NCI-H526 treated with DMSO at 0.1 percent for 48 hours (cell line): ENCODE measurements at places on chromosomes 7 and 10.

DNA sequence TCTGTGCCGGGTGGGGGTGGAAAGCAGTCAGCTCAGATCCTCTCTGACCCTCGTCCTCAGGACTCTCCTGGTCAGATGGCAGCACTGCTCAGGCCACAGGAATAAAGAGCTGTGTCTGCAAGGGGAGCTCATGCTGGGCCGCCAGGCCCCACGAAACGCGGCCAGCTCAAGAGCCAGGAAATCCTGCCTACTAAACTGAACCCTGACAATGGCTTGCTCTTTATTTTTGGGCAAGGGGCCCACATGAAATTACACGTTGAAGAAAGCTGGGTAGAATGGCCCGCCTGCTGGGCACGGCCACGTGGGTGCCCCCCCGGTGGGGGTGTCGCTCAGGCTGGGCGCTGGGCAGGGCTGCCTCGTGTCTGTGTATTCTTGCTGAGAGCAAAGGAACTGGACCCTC, 103.0 kb downstream of the ITIH5 start:
- no peak for DNase-seq

DNA sequence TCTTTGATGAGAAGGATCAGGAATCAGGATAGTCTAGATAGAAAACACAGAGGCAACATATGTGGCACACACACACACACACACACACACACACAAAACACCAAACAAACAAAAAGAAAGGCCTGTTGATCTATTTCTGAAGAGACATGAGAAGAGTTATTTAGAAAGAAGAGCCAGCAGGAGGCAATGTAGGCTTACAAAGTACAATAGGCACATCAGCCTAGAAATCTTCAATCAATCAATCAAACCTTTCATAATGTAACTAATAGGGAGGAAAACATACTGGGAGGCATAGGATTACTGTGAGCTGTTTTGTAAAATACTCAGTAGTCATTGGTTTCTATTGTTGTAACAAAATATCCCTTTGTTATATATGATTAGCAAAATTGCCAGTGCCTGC, 47.3 kb upstream of the TES start:
- no peak for DNase-seq

DNA sequence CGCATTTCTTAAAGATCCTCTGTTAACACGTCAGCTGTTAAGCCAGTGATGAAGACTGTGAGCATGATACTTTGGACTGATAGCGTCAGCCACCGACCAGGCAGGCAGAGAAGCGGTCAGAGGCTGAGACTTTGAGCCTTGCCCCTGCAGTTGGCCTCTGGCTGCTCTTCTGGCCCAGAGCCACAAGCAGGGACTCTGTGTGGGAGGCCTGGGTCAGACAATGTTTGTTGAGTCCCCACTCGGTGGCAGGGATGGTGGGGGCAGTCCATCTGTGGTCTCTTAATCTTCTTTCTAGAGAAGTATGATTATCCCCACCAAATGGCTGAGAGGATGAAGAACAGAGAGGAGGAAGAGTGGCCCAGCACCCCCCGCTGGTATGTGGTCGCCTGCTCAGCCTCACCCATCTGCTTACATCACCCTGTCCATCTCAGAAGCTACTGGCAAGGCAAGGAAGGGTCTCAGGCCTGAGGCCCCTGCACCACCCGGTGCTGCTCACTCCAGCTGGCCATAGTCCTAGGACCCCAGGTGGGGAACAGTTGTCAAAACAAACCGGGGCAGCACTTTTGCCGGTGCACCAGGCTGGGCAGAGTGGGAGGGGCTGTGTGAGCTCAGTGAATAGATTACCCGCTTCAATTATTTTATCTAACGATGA, 202.9 kb downstream of the GRID1 start:
- DNase-seq = no peak

DNA sequence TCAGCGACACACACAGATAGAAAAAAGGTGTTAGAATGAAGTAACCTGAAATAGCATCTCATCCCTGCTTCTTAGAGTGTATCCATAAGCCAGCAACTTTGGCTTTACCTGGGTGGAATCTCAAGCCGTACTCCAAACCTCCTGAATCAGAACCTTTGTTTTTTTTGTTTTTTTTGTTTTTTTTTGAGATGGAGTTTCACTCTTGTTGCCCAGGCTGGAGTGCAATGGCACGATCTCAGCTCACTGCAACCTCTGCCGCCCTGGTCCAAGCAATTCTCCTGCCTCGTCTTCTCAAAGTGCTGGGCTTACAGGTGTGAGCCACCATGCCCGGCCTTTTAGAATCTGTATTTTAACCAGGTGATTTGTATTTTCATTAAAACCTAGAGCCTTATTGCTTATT, 9.0 kb downstream of the NRBF2 start:
- DNase-seq = no peak

- no peak for DNase-seq
Measured at GRCh38 chr7:137655804-137656203, 191.0 kb downstream of the DGKI start.

DNA sequence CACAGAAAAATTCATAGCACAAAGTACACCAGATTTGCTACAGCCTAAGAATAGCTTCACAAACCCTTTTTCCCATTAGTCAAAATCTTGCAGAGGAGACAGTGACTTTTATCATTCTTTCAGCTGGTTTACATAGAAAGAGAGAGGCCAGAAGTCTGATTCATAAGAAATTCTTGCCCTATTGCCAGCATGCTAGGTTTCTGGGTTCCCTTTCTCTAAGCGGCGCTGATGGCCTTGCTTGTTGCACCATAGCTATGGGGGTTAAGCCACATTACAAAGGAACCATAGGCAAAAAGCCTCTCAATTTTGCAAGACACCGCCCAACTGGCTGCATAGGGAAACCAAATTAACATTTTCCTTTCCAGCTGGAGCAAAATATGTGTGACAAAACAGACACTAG, 87.4 kb downstream of the ZNF467 start:
- no peak for DNase-seq

- peak; percentile 84 for DNase-seq
Measured at GRCh38 chr7:37448636-37449361, at the start of gene ELMO1. Gene ELMO1, minus strand, starts transcription at chr7:37448864. Its CDS starts 106,174 bp downstream, at chr7:37342690.
